ENCODE measurements at places on chromosomes 7 and 10. TPM values are rescaled to one million over a fixed set of nuclear protein-coding genes. Genes with fewer than 3 reads are reported as not detected.

PRR15 gene
- not detected for total RNA-seq

GARIN1A gene
- 3.4 TPM for total RNA-seq

GIMAP1 gene
- total RNA-seq: 0.63 TPM

ASB10 gene
- total RNA-seq: not detected

SHH gene
- 0.63 TPM for total RNA-seq

CUL1 gene
- total RNA-seq: 62.0 TPM

OR2A1 gene
- not detected for total RNA-seq

LAMB1 gene
- total RNA-seq: 55.7 TPM

All from parietal lobe (tissue), 2 donors.